Peyer's patch (tissue), 4 donors: ENCODE measurements at places on chromosomes 6 and 20. TPM values are rescaled to one million over a fixed set of nuclear protein-coding genes. Genes with fewer than 3 reads are reported as not detected.

Gene AVP
- total RNA-seq: 5.8 TPM

Gene TUBB1
- total RNA-seq: not detected

DNA sequence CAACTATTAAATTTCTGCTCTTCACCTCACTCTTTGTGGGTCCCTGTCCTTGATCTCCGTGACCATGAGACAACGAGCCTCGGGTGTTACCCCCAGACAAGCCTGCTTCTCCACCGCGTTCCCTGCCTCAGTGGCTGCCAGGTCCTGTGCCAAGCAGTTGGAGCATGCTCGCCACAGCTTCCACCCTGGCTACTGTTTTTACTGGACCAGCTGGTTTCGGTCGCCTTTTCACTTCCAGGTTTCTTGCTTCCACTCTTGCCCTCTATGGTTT lies 5.6 kb downstream of the TP53RK start:
- no peaks in the 10 kb centered on the region for H3K27me3 ChIP-seq
- H3K27ac ChIP-seq: no peak overlapping the region
- H3K4me1 ChIP-seq: peaks cover 11% of the 10 kb centered on the region
- no peak overlapping the region for H3K4me3 ChIP-seq

Gene FERMT1
- 15.1 TPM for total RNA-seq

Gene OR2H1
- total RNA-seq: not detected

DNA sequence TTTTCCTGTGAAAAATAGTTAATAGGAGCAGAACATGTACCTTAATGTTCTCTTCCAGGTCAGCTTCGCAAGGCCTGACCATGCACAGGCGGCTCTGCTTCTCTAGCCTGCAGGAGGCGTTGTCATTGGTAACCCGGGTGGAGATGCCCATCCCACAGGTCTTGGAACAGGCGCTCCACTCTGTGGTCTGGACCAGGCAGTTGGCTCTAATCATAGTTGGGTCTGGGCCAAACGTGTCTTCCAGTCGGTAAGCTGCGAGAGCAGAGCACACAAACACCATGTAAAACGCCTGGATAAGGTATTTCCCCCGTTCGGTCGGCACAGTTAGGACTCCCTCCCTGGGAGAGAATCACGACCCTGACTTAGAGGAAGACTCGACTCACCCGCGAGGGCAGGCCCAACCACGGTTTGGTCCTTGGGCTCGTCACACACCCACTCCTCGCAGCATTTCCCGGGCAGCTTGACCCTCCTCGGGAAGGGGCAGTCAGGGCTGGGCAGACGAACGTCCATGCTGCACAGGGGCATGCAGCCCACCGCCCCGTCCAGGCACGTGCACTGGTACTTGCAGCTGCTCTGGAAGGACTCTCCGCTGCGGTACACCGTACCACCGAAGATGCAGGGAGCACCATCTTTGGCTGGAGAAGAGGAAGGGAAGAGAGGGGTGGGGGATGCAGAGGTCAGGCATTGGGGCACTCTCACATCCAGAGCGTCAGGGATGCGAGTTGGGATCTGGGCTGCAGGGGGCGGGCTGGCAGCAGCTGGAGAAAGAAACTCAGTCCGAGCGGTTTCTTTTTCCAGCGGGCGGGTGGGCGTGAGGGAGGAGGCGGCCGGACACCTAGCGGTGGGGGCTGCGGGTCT lies 1.0 kb downstream of the CCN2 start:
- H3K27ac ChIP-seq: peak overlapping the region; percentile 74
- no peaks in the 10 kb centered on the region for H3K27me3 ChIP-seq
- no peaks in the 10 kb centered on the region for H3K4me1 ChIP-seq
- no peaks in the 10 kb centered on the region for H3K36me3 ChIP-seq

Gene CST8
- total RNA-seq: not detected

DNA sequence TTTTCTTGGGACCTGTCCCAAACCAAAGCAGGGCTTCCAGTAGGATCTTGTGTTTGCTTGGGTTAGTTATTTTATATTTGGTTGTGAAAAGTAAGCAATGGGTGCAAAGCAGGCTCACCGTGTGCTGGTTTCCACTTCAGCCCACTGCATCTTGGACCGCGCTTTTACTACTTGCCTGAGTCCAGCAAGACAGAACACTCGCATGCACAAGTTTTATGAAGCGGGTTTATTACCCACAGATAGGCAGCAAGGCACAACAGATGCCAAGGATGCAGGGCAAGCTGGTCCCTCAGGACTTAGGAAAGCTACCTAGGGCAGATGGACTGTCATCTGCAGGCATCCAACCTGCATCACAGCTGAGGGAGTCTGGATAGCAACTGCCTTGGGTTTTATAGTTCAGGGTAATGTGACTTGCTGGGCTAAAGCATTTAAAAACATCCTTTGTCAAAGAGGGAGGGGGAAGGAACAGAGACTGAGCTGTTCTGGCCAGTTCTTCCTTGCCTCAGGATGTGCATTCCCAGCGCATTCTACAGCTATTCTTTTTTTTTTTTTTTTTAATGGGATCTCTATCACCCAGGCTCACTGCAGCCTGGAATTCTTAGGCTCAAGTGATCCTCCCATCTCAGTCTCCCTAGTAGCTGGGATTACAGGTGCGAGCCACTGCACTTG lies 18.5 kb downstream of the CITED2 start:
- H3K4me1 ChIP-seq: no peaks in the 10 kb centered on the region
- no peaks in the 10 kb centered on the region for H3K36me3 ChIP-seq
- H3K27me3 ChIP-seq: no peaks in the 10 kb centered on the region
- no peak overlapping the region for H3K27ac ChIP-seq
- DNase-seq: no peak
- no peak overlapping the region for H3K4me3 ChIP-seq

DNA sequence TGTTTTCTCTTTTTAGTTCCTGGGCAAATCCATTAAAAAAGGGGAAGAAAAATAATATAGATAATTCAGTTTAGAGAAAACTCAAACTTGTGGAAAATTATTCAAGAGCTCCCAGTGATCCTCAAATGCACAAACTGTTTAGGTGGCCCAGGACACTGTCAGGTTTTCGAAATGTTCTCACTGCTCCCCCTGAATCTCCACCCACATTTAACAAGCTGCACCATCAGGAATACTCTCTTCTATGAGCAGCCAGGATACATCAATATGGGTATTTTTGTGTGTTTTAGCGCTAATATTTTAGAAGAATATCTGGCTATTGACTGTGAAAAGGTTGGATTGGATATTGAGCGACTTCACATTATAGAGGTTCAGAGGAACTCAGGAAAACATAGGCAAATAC lies 43.9 kb downstream of the OR2B2 start:
- H3K27me3 ChIP-seq: no peaks in the 10 kb centered on the region
- no peak for DNase-seq
- H3K36me3 ChIP-seq: no peaks in the 10 kb centered on the region
- H3K4me3 ChIP-seq: no peak overlapping the region
- no peak overlapping the region for H3K27ac ChIP-seq

Gene B4GALT5
- total RNA-seq: 8.3 TPM

DNA sequence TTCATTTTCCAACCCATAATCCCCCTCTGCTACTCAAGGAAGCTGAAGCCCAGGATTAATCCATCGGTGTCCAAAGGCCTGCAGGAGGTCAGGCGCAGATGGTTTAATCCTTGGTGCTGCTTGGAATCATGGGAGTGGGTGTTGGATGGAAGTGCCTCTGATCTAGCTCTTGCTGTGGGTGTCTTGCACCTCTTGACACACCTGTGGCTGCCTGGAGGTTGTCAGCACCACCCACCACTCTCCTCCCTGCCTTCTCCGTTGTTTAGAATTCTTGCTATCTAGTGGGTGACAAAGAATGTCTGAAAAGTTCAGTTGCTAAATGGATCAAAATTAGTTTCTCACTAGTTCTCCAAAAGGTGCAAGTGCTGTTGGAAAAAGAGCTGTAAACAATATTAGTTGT lies 1074.4 kb upstream of the FLRT3 start:
- H3K4me1 ChIP-seq: no peaks in the 10 kb centered on the region
- DNase-seq: no peak
- no peak overlapping the region for H3K27ac ChIP-seq
- H3K27me3 ChIP-seq: no peaks in the 10 kb centered on the region
- H3K4me3 ChIP-seq: no peak overlapping the region
